ENCODE measurements at places on chromosomes 5 and 9.

DNA sequence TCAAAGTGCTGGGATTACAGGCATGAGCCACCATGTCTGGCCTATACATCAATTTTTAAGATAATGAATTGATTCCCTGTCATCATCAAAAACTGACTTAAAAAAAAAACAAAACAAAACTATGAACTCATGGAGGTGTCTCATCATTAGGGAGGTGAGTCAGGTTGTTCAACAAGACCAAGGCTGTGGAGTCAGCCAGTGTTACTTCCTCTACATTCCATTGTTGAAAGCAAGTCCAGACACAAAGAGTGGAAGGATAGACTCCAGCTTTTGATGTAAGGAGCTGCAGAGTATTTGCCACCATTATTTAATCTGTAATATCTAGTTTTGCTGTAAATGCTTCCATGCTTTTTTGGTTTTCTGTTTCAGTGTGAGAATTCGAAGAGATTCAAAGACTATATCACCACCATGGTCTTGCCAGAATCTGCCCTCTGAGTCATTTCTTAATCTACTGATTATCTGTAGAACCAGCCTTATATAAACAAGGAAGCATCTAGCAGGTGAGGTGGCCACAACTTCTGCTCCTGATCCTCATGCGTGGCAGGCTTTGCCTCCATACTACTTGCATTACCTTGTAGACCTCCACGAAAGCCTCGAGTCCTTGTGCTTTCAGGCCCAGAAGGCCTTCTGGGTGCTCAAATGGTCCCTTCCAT lies 156.1 kb downstream of the FGF1 start:
- DNase-seq: no peak

DNA sequence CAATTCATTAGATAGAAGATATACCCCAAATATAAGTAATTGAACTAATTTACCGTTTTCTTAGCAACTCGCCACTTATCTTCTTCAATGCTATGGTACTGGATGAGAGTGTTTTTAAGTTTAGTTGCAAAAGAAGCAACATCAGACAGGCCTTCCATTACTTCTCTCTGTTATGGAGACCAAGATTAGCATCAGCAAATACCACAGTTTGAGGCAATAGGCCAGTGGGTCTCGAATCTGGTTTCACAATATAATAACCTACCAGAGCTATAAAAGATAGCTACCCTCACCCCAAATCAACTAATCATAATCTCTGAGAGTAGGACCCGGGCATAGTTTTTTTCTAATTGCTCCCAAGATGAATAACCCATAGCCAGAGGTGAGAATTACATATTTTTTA lies 5.1 kb downstream of the STARD4 start:
- DNase-seq: no peak

- no peak for DNase-seq
Observed at GRCh38 chr9:69385581-69386033, 60.6 kb downstream of the ENTREP1 start.

GRCh38 chr9:90379771-90380170 lies 262.9 kb downstream of the DIRAS2 start:
- no peak for DNase-seq

DNA sequence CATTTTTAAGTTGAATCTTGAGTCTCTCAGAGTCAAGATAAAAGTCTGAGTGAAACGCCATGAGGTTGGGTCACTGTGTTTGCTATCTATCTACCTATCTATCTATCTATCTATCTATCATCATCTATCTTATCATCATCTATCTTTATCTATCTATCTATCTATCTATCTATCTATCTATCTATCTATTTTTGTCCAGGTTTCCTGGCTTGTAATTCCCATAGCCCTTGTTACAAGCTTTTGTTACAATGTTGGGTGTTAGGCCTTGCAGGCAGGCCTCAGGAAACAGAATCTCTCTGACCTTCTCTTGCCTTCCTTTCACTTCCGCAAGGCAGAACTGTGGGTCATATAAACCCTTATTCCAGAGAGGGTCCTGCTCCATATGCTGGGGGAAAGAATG lies 12.6 kb upstream of the KIAA1958 start:
- DNase-seq: no peak

GRCh38 chr5:81696418-81697397 lies 54.2 kb downstream of the SSBP2 start:
- DNase-seq: no peak

DNA sequence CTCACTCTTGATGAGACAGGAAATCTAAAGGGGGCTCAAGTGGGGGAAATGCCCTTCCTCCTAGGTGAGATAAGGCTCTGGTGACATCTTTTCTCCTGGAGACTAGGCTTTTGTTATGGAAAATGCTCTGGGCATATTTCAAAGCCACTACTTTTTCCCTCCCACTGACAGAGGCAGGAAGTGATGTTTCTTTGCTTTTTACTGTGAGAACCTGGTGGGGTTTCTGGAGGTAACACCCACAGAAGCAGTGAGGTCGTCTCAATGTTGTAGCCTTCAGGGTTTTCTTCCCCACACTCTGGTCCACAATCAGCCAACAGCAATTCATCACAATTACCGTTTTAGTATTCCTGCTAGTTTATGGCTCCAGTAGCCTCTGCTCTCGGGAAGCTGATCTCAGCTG lies 41.4 kb upstream of the FAM240B start:
- DNase-seq: no peak

- no peak for DNase-seq
Observed at GRCh38 chr5:59684388-59685190, 208.9 kb downstream of the PDE4D start.

- no peak for DNase-seq
Observed at GRCh38 chr5:43996221-43996620, 393.0 kb downstream of the FGF10 start.

DNA sequence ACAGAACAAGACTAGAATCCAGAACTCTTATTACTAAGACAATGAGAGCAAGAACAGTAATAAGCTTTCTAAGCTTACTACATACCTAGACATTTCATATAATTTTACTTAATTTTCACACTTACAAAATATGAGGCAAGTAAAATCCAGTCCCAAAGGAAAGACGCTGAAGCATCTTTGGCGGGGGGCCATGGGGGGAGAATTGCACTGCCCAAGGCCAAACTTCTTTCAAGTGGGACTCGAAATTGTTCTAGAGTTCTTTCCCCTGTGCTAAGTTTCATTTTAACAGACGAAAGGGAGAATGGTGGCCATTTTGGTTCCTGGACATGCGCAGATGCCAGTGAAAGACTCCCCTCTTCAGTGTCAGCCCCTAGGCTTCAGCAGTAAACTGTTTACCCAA lies 72.3 kb downstream of the PRRT1B start:
- DNase-seq: no peak

DNA sequence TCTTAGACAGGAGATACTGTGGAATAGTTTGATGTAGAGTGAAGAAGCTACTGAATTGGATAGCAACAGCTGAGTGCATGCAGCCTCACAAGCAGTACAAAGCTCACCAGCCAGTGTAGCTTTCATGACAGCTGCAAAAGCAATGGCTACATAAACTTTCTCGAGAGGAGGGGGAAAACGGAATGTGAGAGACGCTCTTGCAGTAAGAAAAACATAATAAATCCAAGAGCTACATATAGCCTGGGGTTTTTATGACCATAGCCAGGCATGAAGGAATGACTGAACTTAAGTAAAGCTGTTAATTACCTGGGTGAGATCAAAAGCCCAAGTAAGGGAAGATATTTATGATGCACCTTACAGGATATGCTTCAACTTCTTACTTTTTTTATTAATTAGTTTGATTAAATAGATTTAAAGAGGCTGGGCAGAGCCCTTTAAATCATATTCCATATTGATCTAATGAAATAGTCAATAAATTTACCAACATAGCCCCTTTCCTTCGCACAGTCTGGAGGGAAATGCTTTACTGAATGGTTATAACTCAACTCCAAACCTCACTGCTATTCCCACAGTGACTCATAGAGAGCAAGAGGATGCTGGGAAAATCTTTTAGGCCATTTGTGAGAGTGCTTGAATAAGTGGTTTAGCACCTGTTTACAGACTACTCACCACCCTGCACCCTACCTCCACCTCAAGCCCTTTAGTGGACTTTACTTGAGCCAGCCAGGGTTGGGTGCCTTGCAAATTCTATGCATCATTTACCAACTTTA lies 407.2 kb upstream of the CLINT1 start:
- DNase-seq: no peak

DNA sequence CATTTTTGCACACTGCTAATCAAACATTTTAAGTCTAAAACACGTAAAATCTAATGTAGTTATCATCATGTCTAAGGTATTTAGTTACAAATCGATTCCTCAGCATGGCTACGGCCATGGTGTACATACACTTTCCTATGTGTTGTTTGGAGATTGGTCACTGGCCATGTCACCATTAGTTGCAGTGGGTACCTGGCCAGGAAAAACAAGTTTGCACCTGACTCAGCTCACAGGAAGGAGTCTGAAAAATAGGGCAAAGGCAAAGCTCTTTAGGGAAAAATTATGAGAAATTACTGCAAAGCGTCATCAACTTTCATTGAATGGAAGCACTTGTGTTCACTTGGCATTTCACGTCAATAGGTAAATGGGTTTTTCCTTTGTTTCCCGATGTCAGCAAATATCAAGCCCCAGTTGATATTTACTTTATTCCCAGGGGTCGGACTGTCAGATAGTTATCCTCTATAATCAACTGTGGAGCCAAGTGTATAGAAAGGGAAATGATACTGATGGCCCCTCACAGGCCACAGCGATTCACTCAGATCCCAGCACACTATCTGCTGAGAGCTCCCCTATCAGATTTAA lies 626.0 kb upstream of the ADAMTS16 start:
- no peak for DNase-seq

- DNase-seq: peak; percentile 80
Observed at GRCh38 chr9:73023025-73023541, 70.2 kb upstream of the ALDH1A1 start.

- no peak for DNase-seq
Observed at GRCh38 chr5:32612134-32612888, 27.0 kb downstream of the SUB1 start.

DNA sequence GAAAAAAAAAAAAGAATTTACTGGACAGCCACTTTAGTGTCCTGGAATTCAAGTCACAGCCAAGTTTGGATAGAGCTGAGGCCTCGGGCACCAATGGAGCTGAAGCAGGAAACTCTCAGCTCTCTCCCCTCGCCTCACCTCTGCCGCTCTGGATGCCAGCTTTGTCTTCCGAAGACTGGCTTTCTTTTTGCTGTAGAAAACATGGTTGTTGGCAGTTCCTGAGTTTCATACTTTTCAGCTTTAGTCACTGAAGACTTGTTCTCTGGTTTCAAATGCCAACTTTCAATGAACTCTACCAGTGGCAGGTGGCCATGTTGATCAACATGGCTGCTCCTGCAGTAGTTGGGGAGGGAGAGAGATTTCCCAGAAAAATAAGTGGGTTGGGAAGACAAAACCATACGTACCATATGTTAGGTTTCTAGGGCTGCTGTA lies 142.2 kb downstream of the SNX18 start:
- DNase-seq: no peak

DNA sequence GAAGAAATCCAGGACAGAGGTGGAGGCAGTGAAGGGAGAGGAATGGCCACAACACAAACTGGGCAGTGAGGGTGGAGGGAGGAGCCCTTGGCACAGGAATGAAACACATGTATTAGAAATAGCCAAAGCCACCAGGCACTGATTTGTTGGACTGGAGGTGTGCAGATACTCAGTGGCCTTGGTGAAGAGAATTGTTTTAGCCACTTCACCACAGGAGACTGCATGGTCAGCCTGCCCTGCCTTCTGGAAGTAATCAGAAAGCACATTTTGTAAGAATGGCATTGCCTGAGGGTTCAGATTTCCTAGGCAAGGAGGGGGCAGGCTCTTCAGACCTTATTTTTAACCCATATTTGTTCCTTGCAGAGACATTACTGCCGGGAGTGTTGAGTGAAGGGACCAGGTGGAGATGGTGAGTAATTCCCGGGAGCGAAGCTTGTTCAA lies 2.2 kb downstream of the SGCD start:
- peak; percentile 14 for DNase-seq

- DNase-seq: no peak
Observed at GRCh38 chr9:133117271-133118178, 3.5 kb downstream of the RALGDS start.

- no peak for DNase-seq
Observed at GRCh38 chr5:112013660-112014059, 256.7 kb upstream of the NREP start.

- peak; percentile 41 for DNase-seq
Observed at GRCh38 chr9:82894548-82894947, 168.4 kb downstream of the RASEF start.

- no peak for DNase-seq
Observed at GRCh38 chr5:171272996-171273970, 35.8 kb upstream of the TLX3 start.

DNA sequence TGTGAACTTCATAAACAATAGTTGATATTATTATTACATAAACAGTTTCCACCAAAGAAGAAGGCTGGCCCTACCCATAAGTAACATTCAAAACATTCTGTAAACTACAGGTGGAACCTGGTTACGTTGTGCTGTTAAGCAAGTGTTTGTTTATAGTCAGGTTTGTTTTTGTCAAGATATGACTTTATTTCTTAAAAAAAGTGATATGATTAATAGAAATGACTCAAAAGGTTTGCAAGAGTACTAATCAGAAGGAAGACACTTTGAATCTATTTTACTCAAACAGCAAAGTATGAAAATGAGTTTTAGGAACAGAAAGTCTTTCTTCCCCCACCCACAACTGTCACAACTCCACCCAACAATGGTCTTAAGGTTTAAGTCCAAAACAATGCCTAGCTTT lies 220.8 kb downstream of the PLK2 start:
- DNase-seq: no peak

DNA sequence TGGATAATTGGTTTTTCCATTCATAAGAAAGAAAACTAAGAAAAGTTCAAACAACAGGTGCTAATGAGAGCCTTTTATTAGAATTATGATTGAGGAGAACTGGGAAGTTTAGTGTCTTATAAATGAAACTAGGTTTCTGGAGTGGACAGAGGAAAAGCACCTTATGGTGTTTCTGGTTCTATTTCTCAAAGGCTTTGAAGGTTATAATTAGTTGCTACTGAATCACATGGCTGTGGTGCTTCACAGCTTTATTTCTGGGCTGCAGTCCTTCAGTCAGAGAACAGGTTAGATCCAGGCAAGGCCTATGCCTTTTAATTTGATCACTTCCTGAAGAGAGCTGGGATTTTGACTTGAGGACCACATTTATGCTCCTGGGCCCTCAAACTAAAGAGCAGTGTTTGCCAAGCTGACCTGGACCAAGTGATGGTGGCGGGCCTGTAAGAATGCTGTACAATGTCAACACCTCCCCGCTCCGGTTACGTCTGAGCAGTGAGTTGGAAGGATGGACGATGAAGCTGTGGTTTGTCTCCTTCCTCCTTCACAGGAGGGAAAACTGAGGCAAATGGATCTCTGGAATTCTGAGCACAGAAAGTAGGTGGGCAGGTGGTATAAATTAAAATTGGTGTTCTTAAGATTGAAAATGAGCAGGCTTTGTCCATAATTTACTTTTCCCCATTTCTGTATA lies 56.0 kb downstream of the ZNF462 start:
- DNase-seq: no peak

GRCh38 chr9:77752554-77752953 lies 104.4 kb upstream of the GNA14 start:
- no peak for DNase-seq

- no peak for DNase-seq
Observed at GRCh38 chr5:178477802-178478201, 112.4 kb downstream of the COL23A1 start.

Measured in eye (tissue), 1 donor.